ENCODE measurements at places on chromosomes 6 and 20. TPM values are rescaled to one million over a fixed set of nuclear protein-coding genes. Genes with fewer than 3 reads are reported as not detected.

DNA sequence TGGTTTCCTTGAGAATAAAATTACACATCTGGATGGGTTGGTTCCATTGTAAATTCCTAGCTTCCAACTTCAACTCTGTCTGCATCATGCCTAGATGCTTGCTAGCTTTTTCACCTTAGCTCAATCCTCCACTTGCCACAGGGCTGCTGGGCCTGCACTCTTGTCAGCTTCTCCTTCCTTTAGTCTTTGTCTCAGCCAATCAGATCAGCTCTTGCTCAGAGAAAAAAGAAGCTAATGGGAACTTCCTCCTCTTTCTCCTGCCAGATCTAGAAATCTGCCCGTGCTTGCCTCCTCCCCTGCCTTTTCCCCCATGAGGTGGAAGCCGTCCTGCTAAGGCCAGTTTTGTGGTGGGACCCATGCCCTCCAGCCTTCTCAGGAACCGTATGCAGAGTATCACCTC is 18.5 kb downstream of the RAE1 start:
- H3K4me3 ChIP-seq: no peak overlapping the region
- H3K27me3 ChIP-seq: no peaks in the 10 kb centered on the region
- no peak overlapping the region for H3K27ac ChIP-seq
- no peak for DNase-seq

DNA sequence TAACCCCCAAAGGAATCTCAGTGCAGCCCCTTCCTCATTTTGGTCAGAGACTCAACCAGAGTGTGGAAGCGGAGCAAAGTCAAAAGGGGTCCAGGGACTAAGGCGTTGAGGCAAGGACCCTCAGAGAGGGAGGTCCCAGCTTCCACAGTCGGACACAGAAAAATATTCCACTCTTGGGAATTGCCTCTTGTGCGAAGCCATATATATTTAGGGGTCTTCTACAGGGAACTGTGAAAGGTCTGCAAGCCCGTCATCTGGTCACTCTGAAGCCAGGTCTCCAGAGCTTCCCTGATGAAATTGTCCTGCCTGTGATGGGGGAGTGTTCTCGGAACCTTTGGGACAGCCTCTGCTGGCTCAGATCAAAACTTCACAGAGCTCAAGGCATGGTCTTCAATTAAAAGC is 160.8 kb downstream of the TBXT start:
- no peaks in the 10 kb centered on the region for H3K36me3 ChIP-seq

DNA sequence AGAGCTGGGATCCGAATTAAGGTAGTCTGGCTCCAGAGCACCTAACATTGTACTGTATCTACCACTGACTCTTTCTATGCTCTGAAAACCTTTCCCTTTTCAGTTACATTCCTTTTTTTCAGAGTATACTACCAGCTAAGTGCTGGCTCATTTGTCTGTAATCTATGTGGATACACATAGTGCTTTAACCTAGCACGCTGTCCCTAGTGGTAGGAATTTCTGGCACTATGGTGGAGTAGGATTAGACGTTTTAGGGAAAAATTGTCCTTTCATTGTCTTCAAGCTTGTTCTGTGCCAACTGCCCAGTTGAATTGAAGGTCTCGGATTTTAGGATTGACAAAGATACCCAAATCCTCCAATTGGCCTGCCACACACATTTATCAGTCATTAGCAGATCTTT is 259.1 kb upstream of the FERMT1 start:
- DNase-seq: peak; percentile 11
- H3K36me3 ChIP-seq: no peaks in the 10 kb centered on the region
- H3K4me1 ChIP-seq: no peaks in the 10 kb centered on the region
- no peaks in the 10 kb centered on the region for H3K27me3 ChIP-seq
- H3K4me3 ChIP-seq: no peak overlapping the region

- no peak for DNase-seq
- no peaks in the 10 kb centered on the region for H3K4me1 ChIP-seq
- no peaks in the 10 kb centered on the region for H3K27me3 ChIP-seq
- H3K4me3 ChIP-seq: no peak overlapping the region
Measured at GRCh38 chr6:155041741-155042279, 46.7 kb downstream of the TIAM2 start.

DNA sequence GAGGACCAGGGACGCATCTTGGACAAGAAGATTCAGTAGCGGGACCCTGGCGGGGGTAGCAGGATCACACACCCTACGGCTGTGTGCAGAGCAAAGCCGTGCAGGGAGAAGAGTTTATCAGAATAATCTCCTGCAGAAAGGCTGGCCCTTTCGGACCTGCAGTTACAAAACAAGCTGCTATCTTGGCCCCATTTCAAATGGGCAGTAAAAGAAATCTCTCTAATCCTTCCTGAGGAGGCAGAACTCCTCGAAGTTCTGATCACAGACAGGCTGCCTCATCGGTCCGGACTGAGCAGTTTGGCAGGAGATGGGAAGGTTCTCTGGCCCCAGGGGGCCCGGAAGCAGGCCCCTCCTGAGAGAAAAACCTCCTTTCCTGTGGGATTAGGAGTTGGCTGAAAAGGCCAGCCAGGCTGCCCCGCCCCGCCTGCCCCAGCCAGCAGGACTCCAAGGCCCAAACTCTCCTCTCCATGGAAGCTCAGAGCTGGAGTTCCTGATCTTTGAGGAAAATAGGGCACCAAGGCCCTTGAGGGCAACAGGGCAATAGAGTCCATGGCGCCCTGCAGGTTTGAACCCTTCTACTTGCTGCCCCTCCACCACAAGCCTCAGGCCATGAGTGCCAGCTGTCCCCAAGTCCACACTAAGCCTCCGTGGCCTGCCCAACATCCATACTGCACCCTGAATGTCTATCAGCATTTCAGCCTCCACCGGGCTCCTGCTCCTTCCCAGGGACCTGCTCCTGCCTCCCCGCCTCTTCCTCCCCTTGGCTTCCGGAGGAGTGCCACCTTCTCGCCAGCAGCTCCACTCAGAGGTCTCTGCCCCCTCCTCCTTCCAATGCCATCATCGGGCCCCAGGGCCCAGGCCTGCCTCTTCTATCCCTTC is 141.3 kb downstream of the PREX1 start:
- H3K36me3 ChIP-seq: no peaks in the 10 kb centered on the region
- no peak for DNase-seq
- no peak overlapping the region for H3K4me3 ChIP-seq
- no peak overlapping the region for H3K27ac ChIP-seq
- H3K27me3 ChIP-seq: no peaks in the 10 kb centered on the region

DNA sequence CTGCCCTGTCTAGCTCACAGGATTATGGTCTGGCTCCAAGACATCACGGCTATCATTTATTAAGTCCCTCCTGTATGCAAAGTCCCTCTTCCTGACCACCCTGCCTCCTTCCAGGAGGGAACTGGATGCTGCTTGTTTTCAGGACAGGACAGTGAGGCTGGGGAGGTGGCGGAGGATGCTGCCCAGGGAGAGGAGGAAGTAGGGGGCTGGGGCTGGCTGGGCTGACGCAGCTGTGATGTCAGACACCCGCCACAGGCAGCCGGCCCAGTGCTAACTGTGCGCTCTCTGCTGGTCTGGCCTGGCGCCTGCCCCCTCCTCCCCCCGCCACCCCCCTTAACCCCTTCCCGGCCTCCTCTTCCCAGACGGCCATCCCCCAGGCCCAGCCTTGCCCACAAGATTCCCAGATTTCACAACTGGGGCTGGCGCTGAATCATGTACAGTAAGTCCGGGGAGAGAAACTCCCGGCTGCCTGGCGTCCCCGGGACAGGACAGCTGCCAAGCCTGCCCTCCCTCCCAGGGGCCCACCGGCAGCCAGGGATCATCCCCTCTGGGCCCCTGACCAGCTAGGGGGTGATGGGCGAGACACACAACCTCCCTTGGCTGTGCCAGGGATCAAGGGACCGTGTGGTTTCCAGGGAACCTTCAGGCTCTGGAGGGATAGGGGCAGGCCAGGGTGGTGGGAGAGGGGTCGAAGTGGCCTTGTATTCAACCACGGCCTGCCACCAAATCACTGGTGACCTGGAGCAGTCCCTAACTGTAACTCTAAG is 118.1 kb downstream of the CEBPB start:
- H3K4me3 ChIP-seq: peak overlapping the region; percentile 13
- H3K27ac ChIP-seq: peak overlapping the region; percentile 98
- peak; percentile 98 for DNase-seq
- H3K4me1 ChIP-seq: peaks cover 52% of the 10 kb centered on the region

- peaks cover 13% of the 10 kb centered on the region for H3K4me1 ChIP-seq
- H3K4me3 ChIP-seq: no peak overlapping the region
- peaks cover 18% of the 10 kb centered on the region for H3K27me3 ChIP-seq
Measured at GRCh38 chr20:2237059-2237458, 58.7 kb upstream of the TGM3 start.

DNA sequence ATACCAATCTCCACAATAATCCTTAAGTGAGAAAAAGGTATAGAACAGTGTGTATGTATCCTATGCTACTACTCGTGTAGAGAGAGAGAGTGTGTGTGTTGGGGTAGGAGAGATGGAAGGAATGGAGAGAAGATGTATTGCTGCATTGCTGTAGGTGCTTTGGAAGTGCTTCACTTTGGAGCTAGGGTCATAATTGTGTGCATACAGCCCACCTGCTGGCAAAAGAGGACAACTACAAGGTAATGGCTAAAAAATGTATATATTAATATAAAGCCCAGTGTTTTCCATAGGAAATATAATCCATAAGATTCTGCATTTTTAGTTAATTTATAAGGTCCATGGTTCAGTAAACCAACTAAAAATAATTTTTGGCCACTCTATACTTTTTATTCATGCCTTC is 36.1 kb downstream of the SERAC1 start:
- H3K4me3 ChIP-seq: no peak overlapping the region
- DNase-seq: no peak
- no peaks in the 10 kb centered on the region for H3K36me3 ChIP-seq
- H3K27ac ChIP-seq: no peak overlapping the region
- no peaks in the 10 kb centered on the region for H3K4me1 ChIP-seq

GRCh38 chr6:53894091-53894490 is 99.3 kb downstream of the LRRC1 start:
- H3K36me3 ChIP-seq: no peaks in the 10 kb centered on the region
- H3K27ac ChIP-seq: no peak overlapping the region
- peak; percentile 36 for DNase-seq

- H3K27ac ChIP-seq: no peak overlapping the region
- H3K36me3 ChIP-seq: no peaks in the 10 kb centered on the region
- H3K27me3 ChIP-seq: no peaks in the 10 kb centered on the region
Measured at GRCh38 chr6:122740936-122741335, 38.6 kb upstream of the FABP7 start.

DNA sequence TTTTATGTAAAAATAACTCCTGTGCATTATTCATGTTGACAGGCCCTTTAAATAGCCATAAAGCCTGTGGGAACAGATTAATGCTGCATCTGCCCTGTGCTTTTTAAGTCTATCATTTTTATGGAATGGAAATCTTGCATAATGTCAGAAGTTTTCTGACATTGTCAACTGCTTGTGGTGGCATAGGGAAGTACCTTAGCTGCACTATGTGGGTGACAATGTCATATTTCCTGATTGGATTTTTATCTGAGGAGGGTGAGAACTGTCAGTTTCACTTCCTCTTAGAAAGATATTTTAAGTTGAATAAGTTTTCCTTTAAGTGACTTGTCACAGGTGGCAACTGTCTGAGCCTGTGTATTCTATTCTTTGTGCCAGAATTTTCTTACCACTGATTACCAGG is 267.9 kb downstream of the PLCB1 start:
- H3K27me3 ChIP-seq: no peaks in the 10 kb centered on the region
- no peaks in the 10 kb centered on the region for H3K4me1 ChIP-seq
- H3K36me3 ChIP-seq: no peaks in the 10 kb centered on the region
- no peak overlapping the region for H3K27ac ChIP-seq
- no peak for DNase-seq

GRCh38 chr6:155085582-155086257 is 90.6 kb downstream of the TIAM2 start:
- H3K4me1 ChIP-seq: peaks cover 27% of the 10 kb centered on the region
- H3K36me3 ChIP-seq: no peaks in the 10 kb centered on the region
- H3K27ac ChIP-seq: peak overlapping the region; percentile 86
- H3K27me3 ChIP-seq: no peaks in the 10 kb centered on the region

DNA sequence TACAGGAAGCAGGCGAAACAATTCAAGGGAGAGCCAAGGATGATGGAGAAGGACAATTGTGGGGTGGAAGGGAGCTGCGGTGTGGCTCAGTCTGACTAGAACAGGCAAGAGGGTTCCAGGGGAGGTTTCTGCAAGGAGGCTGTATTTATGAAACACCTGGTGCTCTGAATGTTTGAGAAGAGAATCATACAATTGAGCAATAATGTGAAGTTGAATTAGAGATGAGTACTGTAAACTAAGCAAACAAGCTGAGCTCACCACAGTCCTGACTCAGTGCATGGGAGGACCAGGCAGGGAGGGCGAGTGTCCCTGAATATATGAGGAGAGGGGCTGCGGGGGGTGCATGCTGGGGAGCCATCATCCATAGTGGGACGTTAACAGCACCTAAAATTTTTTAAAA is 279.7 kb downstream of the KIF16B start:
- no peak overlapping the region for H3K27ac ChIP-seq
- no peaks in the 10 kb centered on the region for H3K27me3 ChIP-seq
- H3K4me3 ChIP-seq: no peak overlapping the region

The CLIC5 gene
- total RNA-seq: 0.14 TPM

Measured in astrocyte (in vitro differentiated cells and primary cell).